ENCODE measurements at places on chromosomes 7 and 10.

DNA sequence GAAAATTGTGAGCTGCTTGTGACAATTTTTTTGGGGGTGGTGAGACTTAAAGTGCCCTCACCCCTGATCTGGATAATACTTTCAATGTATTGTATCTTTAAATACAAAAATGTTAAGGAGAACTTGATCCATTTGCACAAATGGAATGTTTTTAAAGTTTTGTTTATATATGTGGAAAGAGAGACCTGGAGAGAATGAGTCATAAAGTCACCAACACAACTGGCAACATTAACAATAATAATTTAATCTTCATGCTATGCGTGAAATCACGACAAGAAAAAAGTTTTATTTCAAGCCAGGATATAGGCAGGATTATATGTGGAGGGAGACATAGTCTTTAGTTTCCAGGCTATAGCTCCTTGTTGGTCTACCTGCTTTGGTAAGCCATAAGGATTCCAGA lies 537.5 kb downstream of the GPAM start:
- no peak for DNase-seq

- DNase-seq, result no peak
These were observed 83.2 kb downstream of the PDE1C start for GRCh38 chr7:31986878-31987518.

DNA sequence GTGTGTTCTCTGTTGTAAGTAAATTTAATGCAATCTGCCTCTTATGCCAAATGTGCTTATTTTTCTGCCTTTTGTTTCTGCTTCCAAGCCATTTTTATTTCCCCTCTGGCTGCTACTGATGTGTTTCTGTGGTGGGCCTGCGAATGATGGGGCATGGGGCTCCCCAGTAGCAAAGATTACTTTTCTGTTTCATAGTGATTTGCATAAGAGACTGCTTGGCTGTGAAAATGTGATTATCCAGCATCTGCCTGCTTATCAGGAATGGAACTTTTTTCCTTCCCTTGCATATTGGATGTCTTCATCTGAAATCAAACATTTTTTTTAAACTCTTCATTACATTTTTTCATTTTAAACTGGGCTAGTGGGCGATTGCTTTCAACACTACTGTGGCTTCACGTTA lies 57.7 kb upstream of the BTBD16 start:
- DNase-seq, result no peak

DNA sequence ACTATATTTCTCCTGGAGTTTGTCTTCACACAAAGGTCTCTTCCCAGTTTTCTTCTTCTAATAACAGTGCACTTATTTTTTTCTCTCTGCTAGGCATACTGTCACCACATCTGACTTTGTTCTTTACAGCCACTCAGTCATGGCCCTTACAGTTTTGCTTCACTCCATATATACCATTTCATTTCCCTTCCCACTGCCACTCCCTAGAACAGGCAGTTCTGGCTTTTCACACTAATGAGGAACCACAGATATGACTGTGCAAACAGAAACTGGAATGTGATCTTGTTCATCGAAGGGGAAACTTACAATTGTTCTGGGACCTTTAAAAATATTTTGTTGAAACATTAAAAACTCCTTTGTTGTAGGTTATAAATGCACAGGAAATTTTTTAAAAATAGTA lies 67.3 kb downstream of the EPDR1 start:
- no peak for DNase-seq

GRCh38 chr7:151175793-151176311 lies 8.4 kb upstream of the GBX1 start:
- DNase-seq, result no peak

GRCh38 chr7:19705663-19706062 lies 3.2 kb downstream of the POLR1F start:
- DNase-seq, result no peak

DNA sequence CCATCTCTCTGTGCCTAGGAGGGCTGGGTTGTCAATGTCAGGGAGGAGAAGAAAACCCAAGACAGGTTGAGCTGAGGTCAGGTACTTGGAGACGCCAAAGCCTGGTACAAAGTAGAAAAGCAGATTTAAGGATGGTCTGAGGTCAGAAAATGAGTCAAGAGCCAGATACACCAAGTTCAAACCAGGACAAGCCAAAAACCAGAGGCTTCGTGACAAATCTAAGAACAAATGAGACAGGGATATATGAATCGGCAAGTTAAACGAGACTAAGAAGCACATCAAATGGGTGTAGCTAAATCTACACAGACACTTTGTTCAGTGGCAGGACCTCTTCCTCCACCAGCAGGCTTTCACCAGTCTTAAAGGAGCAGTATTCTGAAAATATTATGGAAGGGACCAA lies 34.2 kb downstream of the C7orf33 start:
- no peak for DNase-seq

- DNase-seq, result no peak
These were observed 186.4 kb downstream of the LRRC4 start for GRCh38 chr7:127844707-127845331.
